ENCODE measurements at places on chromosomes 4 and X.

DNA sequence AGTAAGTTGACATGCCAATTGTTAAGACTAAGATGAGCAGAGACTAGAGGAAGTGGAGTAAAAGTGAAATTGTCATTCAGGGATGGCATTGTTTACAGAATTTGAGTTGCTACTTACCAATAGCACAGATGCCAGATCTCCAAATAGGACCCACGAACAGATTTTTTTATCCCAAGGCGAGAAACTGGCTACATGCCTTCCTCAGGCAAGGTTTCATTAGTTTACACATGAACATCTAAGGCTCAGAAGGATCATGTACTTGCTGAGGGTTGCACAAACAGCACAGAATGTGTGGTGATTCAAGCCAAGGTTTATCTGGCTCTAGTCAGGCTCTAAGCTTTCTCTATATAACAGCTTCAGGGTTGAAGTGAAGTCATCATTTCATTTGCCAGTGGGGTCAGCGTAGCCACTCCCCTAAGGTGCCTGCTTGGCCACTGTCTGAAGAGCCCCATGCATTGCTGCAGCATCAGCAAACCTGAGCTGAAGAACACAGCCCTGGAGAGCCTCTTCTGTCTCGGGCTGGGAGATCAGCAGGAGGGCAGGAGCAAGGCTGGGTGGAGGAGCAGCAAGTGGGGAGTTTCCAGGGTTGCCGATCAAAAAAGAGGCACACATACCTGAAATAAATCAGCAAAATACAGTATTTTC is 193.0 kb upstream of the LCORL start:
- DNase-seq, result no peak

DNA sequence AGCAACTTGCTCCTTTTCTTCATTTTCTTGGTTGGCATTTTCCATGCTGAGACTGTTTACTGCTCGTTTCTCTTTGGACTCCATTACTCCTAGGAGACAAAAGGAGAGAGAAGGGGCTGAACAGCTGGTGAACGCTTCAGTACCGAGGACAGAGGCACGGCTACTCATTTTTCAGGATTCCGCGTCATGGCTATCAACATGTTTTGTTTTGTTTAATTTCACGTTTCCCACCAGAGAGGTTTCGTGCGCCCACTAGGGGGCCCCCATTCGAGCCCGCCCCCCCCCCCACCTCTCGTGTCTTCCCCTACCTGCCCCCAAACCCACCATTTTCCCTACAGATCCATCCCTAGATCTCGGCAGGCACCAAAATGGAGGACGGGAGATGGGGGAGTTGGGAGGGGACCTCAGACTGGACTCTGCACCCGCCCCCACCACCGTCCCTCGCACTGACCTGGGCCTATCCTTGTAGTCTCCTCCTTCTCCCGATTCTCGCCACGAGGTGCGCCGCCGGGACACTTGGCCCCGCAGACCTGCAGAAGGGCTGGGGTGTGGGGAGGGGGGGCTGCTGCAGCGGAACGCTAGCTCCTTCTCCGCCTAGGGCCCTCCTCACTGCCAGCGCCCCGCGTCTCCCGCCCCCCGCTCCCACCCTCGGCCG is 653 bp downstream of the BEX1 start:
- DNase-seq, result peak; percentile 37

DNA sequence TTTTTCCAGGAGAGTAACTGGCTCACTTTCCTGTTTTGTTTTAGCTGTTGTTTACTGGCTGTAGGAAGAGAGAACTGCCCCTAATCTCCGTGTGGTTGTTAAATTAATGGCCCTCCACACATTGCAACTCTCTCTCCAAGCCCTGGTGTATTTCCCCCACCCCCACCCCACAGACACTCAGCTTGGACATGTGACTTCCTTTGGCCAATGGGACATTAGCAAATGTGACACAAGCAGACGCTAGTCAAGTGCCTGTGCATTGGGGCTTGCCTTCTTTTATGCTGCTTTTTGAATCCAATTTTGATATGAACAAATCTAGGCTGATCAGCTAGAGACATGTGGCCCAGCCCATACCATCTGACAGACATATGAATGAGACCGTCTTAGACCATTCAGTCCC is 59.6 kb upstream of the TAB3 start:
- DNase-seq, result no peak

GRCh38 chr4:152107736-152108500 is 347.1 kb upstream of the GATB start:
- DNase-seq, result no peak

- DNase-seq, result no peak
These were observed 14.3 kb downstream of the SMARCAD1 start for GRCh38 chr4:94221916-94222315.

DNA sequence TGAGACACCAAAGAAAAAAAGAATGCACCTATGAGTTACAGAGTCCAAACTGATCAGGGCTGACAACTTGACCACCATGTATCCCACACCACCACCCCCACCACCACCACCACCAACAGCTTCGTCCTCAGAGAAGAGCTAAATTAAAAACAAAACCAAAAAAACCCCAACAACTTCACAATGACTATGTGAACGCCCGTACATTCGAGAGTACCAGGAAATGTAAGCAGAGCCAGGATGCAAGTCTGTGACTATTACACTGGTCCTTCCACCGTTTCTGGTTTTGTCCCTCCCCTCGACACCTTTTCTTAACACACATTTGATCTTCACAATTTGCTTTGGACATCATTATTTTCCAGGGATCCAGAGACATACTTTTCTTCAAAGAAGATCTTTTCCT is 51.0 kb downstream of the WFS1 start:
- DNase-seq, result no peak

- no peak for DNase-seq
These were observed 115.0 kb upstream of the KCNIP4 start for GRCh38 chr4:22063613-22064012.

DNA sequence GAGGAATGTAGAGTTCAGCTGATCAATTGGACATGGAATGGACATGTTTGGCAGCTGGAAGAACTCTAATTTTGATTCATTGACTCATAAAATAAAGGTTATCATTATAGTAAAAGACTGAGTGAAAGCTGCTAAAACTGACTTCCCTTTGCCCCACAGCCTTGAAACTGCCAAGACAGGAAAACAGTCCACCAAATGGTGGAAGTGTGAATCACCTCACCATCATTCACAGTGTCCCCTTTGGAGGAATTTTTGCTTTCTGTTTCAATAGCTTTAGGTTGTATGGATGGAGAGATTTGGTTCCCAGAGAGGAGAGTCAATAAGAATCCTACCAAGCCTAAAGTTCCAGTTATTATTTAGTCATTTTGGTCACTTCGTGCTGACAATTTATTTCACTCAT is 20.8 kb upstream of the FREM3 start:
- DNase-seq, result no peak

DNA sequence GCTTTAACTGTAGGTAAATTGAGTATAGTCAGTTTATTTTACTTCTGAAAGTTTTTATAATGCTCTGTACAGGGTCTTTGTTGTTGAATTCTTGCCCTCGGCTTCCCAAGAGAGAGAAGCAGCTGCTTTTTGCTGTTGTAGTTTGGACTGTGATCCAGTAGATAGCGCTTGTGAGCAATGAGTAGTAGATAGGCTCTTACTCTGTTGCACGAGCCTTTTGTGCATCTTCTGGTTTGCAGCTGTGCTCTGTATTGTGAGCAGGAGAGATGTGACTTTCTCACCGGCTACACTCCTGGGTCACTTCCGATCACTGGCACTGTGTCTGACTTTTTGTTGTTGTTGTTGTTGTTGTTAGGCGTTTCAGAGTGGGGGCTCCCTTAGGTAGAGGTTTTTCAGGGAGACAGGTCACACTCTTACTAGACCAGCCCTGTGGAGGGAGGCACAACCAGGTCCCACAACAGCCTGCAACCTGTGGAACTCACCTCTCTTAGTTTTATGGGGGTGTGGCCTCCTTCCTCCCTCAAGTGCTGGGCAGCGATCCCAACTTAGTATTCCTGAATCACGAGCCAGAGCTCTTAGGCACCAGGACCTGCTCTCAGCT is 822.1 kb upstream of the GALNTL6 start:
- peak; percentile 16 for DNase-seq
